ENCODE measurements at places on chromosomes 5 and 9.
A peak's percentile ranks its signal among the peaks of the same experiment; 100 is the strongest.

DNA sequence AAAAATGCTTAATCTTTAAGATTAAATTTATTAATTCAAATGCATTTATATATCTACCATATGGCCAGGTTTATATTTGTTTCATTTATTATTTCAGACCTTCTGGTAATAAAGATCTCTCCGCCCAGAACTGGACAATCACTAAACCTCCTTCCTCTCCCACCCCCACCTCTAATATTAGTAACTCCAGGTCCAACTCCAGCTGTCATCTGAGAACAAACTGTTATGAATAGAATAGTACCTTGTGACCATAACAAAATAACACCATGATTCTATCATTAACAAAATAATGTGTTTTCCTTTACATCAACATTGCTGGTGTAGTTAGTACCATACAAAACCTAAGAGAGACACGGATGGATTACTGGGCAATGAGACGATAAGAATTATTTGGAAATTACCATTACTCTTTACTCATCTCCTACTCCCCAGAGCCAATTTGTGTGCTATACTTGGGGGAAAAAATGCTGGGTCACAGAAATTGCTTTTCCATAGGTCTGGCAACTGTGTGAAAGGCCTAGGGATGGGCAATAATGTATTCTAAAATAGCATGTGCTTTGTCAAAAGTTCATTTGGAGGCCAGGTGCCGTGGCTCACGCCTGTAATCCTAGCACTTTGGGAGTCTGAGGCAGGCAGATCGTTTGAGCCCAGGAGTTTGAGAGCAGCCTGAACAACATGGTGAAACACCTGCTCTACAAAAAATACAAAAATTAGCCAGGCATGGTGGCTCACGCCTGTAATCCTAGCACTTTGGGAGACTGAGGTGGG lies 186.1 kb downstream of the ENC1 start:
- no peak for DNase-seq

- DNase-seq = no peak
Measured at GRCh38 chr9:136852664-136853595, 784 bp downstream of the MAMDC4 start.

DNA sequence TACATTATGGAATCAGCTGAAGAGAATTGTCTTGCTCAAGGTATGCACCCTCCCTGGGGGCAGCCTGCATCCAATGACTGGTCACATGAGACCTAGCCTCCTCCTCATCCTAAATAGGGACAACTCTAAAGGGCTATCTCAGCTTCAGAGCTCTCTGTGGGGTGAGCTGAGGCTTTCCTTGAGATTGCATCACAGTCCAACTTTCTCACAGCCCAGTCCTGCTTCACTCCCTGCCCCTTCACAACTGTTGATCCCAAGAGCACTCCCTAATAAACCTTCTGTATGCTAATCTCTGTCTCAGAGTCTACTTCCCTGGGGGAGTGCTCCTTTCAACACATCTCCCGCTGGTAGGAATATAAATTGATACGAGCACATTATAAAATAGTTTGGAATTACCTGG lies 44.1 kb upstream of the ERBIN start:
- DNase-seq = no peak

DNA sequence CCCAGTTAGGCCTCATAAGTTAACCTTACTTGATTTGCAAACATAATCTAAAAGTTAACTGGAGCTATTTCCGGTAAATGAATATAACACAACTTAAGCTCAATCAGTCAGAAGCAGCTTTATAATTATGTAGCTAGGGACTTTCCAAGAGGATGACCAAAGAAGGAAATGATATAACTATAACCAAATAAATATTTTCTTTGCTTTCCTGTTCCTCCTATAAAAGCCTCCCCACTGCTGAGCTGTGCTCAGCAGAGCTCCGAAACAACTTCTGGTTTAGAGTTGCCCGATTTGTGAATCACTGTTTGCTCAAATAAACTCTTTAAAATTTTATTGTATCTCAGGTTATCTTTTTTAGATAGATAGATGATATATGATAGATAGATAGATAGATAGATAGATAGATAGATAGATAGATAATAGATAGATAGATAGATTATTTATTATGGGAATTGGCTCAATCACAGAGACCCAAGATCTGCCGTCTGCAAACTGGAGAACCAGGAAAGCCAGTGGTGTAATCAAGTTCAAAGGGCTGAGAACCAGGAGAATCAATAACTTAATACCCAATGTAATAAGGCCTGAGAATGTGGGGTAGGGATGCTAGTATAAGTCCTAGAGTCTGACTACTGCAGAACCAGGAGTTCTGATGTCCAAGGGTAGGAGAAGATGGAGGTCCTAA lies 19.3 kb upstream of the TMEM161B start:
- DNase-seq = no peak

DNA sequence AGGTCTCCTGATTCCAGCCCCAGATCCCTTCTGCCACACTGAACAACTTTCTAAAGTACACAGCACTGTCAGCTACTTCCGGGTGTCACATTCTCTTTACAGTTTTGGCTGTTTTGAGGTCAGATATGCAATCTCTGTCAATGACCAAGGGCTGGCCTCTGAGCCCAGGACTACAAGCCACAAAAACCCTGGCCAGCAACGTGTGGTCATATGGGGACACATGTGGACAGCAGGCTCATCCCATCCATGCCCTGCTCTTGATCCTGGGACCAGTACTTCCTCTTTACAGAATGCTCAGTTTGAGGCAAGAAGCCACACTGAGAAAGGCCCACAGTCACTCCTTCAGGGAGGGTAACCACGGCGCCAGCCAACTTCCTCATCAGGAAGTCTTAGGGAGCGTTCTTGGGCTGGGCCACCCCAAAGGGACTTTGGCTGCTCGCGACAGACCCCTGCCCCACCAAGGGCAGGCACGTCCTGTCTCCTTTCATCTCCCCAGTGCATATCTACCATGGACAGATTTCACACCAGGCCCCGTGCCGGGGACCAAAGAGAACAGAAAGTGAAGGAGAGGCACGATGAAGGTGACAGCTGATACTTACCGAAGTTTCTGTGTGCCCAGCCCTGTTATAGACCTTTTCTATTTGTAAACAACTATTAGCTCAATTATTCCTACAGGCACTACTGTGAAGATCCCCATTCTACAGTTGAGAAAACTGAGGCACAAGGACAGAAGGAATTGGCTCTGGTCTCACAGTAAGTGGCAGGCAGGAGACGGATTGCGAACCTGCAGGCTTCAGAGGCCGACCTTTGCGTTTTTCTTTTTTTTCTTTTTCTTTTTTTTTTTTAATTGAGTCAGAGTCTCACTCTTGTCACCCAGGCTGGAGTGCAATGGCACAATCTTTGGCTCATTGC lies 37.3 kb downstream of the STK10 start:
- peak; percentile 58 for DNase-seq

Data from activated naive CD4-positive, alpha-beta T cell treated with anti-CD3 and anti-CD28 coated beads, Interleukin-2, amount 10 ng/mL, durations not matched to agents 7 days and 5 days (primary cell).